Activated CD8-positive, alpha-beta memory T cell treated with anti-CD3 and anti-CD28 coated beads, Interleukin-2, amount 50 U/mL, for 48 hours (primary cell): ENCODE measurements at places on chromosomes 6 and 20.

- no peak for DNase-seq
These were observed 102.4 kb upstream of the SPTLC3 start for GRCh38 chr20:12906361-12906760.

DNA sequence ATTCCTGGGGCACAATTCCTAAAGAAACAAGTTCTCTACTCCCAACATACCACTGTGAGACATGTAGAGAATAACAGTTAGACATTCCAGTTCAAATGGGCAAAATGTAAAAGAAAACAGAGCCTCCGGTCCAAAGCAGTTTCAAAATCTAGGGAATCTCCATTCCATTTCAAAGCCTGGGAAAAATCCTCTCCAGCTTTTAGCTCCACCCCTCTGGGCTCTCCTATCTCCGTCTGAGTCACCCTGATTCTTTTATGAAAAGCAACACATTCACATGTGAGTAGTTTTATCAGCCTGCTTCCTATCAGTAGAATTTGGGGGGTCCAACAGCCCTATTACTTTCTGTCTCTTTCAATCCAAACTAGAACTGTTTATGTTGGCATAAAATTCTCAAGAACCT is 3.7 kb downstream of the CSNK2A1 start:
- DNase-seq: no peak

GRCh38 chr6:121771937-121772720 is 336.7 kb downstream of the GJA1 start:
- DNase-seq: no peak

GRCh38 chr6:130152908-130153510 is 69.7 kb downstream of the SAMD3 start:
- no peak for DNase-seq

GRCh38 chr6:129419324-129419723 is 290.7 kb downstream of the ARHGAP18 start:
- no peak for DNase-seq

DNA sequence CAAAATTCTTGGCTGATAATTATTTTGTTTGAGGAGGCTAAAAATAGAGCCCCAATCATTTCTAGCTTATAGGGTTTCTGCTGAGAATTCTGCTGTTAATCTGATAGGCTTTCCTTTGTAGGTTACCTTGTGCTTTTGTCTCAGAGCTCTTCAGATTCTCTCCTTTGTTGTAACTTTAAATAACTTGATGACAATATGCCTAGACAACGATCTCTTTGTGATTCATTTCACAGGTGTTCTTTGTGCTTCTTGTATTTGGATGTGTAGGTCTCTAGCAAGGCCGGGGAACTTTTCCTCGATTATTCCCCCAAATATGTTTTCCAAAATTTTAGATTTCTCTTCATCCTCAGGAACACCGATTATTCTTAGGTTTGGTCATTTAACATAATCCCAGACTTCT is 376.5 kb upstream of the MAN1A1 start:
- no peak for DNase-seq

GRCh38 chr6:166739117-166739975 is 112.3 kb upstream of the RPS6KA2 start:
- no peak for DNase-seq

DNA sequence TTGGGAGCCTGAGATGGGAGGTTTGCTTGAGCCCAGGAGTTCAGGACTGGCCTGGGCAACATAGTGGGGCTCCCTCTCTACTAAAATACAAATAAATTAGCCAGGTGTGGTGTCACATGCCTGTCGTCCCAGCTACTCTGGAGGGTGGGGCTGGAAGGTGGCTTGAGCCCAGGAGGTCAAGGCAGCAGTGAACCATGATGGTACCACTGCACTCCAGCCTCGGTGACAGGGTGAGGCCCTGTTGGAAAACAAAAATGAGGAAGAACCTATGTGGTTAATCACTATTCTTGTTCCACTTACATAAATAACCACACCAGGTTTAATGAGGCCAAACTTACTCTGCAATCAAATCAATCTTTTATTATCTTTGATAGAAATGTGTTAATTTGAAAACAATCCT is 5.4 kb downstream of the PPDPF start:
- no peak for DNase-seq

GRCh38 chr6:170125456-170126300 is 165.2 kb downstream of the DLL1 start:
- peak; percentile 23 for DNase-seq

DNA sequence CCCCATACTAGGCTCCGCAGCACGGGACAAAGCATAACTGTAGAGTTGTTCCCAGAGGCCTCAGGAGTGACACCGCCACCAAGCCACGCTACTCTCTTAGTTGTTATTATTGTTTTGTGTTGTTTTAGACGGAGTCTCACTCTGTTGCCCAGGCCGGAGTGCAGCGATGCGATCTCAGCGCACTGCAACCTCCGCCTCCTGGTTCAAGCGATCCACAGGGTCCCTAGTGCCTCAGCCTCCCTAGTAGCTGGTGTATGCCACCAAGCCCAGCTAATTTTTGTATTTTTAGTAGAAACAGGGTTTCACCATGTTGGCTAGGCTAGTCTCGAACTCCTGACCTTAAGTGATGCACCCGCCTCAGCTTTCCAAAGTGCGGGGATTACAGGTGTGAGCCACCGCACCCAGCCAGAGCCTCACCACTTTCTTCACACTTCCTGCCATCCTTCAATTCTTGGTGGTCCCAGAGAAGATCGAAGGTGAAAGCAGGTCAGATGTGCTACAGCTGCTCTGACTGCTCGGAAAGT is 11.8 kb downstream of the RPL7L1 start:
- no peak for DNase-seq

DNA sequence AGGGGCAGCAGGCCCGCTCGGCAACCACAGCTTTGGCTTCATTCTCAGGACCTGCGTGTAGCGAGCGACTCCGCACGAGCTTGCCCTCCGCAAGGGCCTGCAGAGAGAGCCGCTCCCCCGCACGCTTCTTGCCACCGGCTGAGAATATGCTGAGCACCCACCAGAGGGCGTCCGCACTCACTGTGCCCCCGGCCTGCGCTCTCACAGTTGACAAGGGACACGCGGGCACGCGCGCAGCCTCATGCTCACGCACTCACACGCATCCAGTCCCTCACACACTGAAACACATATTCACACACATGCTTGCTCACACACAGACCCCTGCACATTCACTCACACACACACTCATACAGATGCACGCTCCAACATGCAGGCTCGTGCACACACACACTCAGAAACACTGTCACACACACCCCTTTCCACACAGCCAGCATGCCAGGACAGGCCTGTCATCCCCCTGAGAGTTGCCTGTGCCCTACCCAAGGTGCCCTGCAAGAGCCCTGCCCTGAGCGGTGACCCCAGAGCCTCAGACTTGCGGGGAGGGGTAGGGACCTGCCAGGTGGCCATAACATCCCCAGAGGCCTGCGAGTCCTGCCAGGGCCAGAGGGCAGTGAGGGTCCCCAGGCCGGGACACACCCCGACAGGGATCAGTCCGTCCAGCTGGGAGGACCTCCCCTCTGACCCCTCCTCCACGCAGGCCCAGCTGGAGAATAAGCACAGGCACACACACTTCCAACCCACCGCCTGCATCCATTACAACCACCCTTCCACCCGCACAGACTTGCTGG is 174.1 kb downstream of the BMP7 start:
- DNase-seq: peak; percentile 84

DNA sequence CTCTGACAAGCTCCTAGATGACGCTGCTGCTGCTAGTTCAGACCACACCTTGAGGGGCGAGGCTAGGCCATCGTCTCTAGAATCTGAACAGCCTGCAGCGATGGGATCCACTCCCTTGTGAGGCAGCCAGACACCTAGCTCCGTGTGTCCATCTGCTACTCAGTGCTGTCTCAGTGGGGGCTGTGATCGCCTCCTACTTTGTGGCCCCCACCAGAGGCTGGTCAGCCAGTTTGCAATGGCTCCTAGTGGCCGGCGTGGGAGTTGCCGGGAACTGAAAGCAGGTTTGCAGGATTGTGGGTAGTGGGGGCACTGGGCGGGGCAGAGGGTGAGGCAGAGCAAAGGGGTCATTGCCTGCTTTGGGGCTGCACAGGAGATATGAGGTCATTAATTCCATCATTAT is 2.8 kb downstream of the CCN5 start:
- no peak for DNase-seq

GRCh38 chr6:167515873-167516507 is 191.1 kb downstream of the TTLL2 start:
- DNase-seq: no peak

GRCh38 chr6:170134031-170134470 is 156.8 kb downstream of the DLL1 start:
- peak; percentile 29 for DNase-seq

DNA sequence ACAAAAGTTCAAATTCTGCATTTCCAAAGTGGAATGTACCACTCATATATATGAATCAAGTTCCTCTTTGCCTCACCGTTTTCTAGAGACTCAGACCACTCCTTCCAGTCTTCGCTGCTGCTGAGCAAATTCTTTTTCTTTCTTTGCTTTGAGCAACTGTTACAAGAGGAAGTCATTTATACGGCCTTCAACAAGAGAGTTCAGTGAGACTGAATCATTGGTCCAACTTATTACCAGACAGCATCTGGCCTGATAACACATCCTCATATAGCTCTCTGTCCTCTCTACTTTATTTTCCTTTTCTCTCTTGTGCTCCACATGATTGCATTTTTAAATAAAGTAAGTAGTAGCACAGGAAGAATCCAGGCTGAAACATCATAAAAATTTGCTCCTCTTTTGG is 652.7 kb downstream of the PHF3 start:
- no peak for DNase-seq

DNA sequence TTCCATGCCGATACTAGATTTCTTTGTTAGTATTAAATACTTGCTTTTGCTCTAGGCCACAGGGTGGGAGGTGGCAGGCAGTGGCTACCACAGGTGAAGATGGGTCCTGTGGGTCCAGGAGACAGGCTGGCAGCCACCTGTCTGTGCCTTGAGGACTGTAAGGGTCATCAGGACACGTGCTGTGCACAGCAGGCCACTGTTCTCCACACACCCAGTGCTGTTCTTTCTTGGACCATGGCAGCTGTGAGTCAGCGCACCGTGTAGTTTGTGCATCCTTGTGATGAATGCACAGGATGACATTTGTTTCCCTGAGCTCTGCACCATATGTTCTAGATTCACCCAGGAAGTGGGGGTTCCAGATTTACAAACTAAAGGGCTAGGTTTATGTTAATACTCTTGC is 317.0 kb downstream of the ZFAND3 start:
- no peak for DNase-seq

- DNase-seq: peak; percentile 63
These were observed 11.9 kb downstream of the GPX5 start for GRCh38 chr6:28537509-28538140.

GRCh38 chr6:3231247-3232016 is 4.0 kb upstream of the TUBB2B start:
- no peak for DNase-seq

- no peak for DNase-seq
These were observed 40.1 kb downstream of the TRAF3IP2 start for GRCh38 chr6:111565326-111566221.

DNA sequence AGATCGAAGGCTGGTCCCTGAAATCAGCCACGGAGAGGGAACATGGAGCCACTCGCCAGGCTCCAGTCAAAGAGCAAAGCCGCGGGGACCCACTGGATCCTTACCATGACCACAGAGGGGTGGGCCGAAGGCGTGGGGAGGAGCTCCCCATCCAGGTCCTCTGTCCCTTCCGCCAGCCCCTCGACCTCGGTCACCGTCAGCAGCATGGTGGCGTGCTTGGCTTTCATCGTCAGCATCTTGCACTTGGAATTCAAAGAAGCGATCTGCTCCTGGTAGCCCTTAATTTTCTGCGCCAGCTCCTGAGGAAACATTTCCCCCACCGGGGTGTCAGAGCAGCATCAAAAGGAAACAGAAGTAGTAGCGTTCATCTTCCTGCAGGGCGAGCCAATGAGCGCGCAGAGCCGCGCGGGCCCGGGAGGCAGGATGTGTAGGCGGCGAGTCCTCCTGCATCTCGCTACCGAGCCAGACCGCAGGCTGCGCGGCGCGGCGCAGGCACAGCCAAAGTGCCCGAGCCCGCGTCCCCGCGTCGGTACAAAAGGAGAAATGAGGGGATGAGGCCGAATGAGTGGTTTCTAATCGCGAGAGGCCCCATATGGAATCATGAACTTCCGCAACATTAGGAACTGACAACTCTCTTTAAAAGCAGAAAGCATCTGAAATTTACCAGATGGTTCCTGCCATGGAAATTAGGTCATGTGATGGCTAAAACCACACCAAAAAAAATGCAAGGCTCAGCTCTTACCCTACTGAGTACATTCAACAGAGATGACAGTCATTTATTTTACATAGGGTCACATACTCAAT is 335.2 kb downstream of the SYNE1 start:
- DNase-seq: peak; percentile 92

DNA sequence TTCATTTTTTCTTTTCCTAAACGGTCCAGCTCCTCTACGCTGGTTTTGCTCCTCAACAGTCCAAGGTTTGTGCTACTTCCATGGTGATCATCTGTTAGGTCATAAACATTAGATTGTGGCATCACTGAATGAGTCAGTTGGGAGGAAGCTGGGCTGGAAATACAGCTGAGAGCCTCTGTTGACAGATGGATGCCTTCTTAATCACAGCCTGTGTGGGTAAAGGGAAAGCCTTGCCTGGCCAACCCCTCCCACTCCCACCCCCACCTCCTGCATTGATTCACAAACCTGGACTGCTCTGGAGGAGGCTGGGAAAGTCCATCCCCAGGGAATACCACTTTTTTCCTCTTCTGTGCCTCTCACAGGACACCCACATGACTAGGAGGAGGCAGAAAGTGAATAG is 180.6 kb upstream of the CCN2 start:
- no peak for DNase-seq

DNA sequence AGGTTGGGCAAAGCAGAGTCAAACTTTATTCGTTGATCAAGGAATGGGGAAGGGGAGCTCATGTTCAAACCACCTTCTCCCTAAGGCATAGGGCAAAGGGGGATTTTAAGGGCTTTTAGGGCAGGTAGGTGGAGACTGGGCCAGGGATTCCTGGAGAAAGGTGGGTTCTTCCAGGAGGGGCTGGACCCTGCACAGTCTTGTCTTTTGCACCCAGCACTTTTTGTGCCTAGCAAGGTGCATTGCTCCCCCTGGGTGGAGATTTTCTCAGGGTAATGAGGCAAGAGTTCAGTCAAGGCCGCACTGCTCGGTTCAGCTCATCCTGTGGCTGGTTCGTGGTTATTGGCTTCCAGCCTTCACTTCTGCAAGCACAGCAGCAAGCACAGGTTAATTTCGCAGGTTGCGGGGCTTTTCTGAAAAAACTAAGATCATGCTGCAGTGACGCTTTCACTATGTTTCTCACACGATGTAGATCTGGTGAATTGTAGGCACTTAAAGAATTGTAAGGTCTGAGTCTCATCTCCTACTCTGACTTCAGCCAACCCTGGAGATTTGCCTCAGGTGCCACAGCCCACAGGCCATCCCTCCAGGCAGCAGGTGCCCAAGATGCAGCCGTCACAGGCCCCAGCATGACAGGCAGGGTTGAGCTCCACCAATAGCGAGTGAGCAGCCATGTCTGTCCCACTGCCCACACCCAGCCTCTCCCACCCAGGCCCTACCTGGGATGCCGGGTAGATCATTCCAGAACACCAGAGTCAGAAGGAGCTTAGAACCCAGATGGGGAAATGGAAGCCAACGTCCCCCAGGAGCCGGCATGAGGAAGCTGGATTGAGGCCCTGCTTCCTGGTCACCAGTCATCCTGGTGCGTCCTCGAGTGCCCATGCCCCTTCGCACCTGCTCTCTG is 37.1 kb downstream of the SUN5 start:
- peak; percentile 73 for DNase-seq

- DNase-seq: no peak
These were observed 54.3 kb downstream of the SNAI1 start for GRCh38 chr20:50037123-50037522.
